ENCODE measurements at places on chromosomes 6 and 20. TPM values are rescaled to one million over a fixed set of nuclear protein-coding genes. Genes with fewer than 3 reads are reported as not detected.

Gene BNIP5
- total RNA-seq: 0.44 TPM

Gene SRSF3
- total RNA-seq: 257 TPM

Gene CNKSR3
- 63.1 TPM for total RNA-seq

- DNase-seq: no peak
Observed at GRCh38 chr6:18835976-18836375, 448.8 kb downstream of the RNF144B start.

Gene STX11
- total RNA-seq: 6.7 TPM

GRCh38 chr20:56440346-56441007 is 27.9 kb upstream of the RTF2 start:
- DNase-seq: no peak

Gene SPATS1
- not detected for total RNA-seq

- DNase-seq: no peak
Observed at GRCh38 chr6:67199425-67199824, 1435.7 kb upstream of the ADGRB3 start.

- DNase-seq: peak; percentile 67
Observed at GRCh38 chr6:22784601-22785410, 215.4 kb downstream of the HDGFL1 start.

Gene CD2AP
- 87.6 TPM for total RNA-seq

DNA sequence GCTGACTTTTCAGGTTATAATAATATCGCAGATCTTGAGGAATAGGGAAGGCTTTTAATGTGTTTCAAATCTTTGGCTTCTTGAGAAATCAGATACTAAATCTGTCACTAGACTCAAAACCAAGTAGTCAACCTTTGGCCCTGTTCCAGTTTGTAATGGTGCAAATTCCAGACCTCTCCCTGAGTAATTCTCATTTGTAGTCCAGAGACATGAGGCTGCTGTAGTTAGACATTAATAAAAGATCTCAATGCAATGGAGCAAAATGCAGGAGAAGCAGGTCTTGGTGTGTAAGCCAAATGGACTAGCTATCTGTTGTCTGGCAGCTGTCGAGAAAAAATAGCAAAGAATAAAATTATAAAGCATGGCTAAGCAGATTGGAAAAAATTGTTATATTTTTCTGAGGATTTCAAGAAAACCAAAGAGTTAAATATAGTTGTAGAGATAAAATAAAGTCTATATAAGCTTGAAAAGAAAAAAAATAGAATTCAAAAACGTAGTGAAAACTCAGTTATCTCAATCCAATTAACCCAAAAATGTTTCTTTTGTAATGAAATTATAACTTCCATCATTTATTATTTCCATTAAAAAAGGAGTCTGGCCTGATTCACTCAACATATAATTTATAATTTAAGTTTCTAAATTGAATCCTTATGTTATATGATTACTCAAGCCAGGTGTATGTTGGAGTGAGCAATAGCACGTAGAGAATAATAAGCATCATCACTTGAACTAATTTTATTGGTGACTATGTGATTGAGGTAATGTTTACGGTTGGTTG is 161.5 kb upstream of the ADGRB3 start:
- peak; percentile 11 for DNase-seq

DNA sequence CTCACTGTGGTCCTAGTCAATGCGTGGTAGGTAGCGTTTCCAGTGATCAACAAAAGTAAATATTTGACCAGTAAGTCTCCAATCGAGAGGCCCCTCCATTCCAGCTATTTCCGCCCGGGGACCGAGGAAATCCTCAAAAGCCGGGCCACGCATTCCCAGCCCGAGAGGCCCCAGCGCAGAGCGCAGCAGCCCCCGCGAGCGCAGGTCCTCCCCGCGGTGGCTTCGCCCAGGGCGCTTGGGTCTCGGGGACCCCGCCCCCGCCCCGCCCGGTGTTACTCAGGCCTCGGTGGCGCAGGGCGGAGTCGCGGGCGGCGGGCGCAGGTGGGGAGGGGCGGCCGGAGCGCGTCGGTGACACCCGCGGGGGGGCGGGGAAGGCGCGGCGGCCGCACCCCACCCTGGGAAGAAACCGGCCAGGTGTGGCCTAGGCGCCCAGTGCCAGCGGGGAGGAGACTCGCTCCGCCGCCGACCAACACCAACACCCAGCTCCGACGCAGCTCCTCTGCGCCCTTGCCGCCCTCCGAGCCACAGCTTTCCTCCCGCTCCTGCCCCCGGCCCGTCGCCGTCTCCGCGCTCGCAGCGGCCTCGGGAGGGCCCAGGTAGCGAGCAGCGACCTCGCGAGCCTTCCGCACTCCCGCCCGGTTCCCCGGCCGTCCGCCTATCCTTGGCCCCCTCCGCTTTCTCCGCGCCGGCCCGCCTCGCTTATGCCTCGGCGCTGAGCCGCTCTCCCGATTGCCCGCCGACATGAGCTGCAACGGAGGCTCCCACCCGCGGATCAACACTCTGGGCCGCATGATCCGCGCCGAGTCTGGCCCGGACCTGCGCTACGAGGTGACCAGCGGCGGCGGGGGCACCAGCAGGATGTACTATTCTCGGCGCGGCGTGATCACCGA is at the start of gene DSP:
Gene DSP (plus strand): TSS at position 497 of the 890 bp plus-strand sequence. CDS start 245 bp downstream, at position 742.
- DNase-seq: peak; percentile 82

DNA sequence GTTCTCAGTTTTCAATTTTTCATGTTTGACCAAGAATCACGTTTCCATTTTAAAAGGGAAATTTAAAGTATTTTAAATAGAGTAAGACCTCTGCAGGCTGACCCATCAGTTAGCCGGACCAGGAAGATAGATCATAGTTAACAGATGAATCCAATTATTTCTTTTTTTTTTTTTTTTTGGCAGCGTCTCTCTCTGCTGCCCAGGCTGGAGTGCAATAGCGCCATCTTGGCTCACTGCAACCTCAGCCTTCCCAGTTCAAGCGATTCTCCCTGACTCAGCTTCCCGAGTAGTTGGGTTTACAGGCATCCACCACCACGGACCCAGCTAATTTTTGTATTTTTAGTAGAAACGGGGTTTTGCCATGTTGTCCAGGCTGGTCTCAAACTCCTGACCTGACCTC is 256.7 kb upstream of the CNR1 start:
- no peak for DNase-seq

Gene WASF1
- total RNA-seq: 9.7 TPM

Measured in kidney (tissue), 22 donors.